ENCODE measurements at places on chromosomes 16 and 17. TPM values are rescaled to one million over a fixed set of nuclear protein-coding genes. Genes with fewer than 3 reads are reported as not detected.

GRCh38 chr17:77439189-77440018 is 298.6 kb downstream of the SEC14L1 start:
- no peak for ATAC-seq

Gene CRK
- 42.2 TPM for total RNA-seq

- no peak for ATAC-seq
Measured at GRCh38 chr16:49727611-49728010, 128.3 kb downstream of the ZNF423 start.

DNA sequence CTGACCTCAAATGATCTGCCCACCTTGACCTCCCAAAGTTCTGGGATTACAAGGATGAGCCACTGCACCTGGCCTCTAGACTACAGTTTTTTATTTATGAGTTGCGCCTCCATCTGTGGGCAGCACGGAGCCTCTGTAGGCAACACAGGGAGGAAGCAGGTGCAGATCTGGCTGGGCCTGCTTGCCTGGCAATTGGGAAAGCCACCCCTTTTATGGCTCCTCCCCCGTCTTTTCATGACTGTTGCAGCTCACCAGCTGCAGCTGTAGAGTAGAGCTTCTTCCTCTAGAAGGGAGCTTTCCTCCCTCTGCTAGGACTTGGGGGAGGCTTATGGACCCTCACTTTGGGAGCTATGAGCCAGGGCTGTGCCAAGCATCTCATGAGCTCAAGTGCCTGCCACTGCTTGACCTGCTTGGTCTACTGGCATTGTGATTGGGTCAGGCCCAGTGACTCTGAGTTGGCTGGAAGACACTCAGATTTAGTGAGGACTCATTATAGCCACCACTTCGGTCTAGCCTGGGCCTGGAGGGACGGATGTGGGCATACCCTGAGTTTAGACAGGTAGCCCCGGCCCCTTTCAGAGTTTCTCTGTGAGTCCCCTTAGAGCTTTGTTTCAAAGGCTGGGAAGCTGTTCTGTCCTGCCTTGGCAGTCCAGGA is 6.9 kb upstream of the SLC7A6 start:
- ATAC-seq, result peak; percentile 68

- no peak for ATAC-seq
Measured at GRCh38 chr16:13098536-13098935, 197.1 kb downstream of the SHISA9 start.

DNA sequence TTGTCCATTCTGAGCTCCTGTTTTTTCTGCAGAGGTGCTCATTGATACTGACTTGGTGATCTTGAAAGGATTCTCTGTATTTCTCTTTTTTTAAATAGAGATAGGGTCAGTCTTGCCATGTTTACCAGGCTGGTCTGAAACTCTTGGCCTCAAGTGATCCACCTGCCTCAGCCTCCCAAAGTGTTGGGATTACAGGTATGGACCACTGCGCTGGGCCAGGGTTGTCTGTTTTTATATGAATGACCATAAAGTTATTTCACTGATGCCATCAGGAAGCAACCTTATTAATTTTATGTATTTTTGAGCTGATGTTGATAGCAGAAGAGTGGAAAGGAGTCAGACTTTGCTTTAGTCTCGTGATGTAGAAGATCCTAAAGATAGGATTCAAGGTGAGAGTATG is 35.7 kb upstream of the METTL9 start:
- no peak for ATAC-seq

GRCh38 chr16:56603589-56603988 is 4.8 kb upstream of the MT2A start:
- no peak for ATAC-seq

Gene KCTD5
- 37.7 TPM for total RNA-seq

- ATAC-seq, result peak; percentile 90
Measured at GRCh38 chr17:2423271-2423670, 22.4 kb upstream of the MNT start.

Gene ITGB4
- 134 TPM for total RNA-seq

Gene DHRS7C
- total RNA-seq, result not detected

- ATAC-seq, result no peak
Measured at GRCh38 chr17:41328207-41328606, 12.7 kb upstream of the KRTAP17-1 start.

DNA sequence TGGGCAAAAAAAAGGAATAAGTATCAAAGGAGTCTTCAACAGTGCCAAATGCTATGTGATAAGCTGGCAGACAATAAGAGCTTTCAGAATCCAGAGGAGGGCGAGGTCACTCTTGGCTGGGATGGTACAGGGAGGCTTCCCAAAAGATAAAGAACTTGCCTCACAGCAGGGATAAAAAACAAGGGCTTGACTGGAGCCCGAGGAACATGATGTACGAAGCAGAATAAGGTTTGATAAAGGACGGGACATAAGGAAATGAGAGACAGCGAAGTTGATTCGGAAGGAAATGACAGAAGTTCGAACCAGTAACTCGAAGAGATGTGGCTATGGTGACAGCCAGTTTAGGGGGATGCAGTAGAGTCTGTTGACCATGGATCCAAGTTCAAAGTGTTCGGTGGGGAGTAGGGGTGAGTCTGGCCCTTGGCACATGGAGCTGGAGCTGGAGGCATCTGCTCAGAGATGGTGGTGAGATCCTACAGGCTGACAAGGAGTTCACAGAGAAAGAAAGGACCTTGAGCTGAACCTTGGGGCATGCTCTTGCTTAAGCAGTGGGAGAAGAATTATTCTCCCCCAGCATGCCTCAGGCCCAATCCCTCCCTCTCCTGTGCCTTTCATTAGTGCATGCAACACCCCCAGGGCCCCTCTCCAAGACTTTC is 137.6 kb upstream of the RCVRN start:
- ATAC-seq, result no peak

DNA sequence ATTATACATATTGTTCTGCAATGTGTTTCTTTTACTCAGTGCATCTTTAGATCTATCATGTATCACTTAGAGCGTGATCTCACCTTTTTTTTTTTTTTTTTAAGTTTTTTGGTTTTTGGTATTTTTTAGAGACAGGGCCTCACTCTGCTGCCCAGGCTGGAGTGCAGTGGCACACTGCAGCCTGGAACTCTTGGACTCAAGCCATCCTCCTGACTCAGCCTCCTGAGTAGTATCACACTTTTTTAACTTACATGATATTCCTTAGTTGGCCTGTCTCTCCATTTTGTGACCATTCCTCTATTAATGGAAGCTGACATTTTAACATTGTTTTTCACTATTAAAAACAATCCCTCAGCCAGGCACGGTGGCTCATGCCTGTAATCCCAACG is 4.7 kb upstream of the MPO start:
- ATAC-seq, result no peak

- no peak for ATAC-seq
Measured at GRCh38 chr17:49318435-49318965, 43.5 kb downstream of the ZNF652 start.

Gene PYDC1
- not detected for total RNA-seq

- no peak for ATAC-seq
Measured at GRCh38 chr17:67162771-67163170, 82.2 kb downstream of the HELZ start.

Gene CDT1
- total RNA-seq, result 21.6 TPM

GRCh38 chr16:18800775-18801144 is 589 bp downstream of the ARL6IP1 start:
- no peak for ATAC-seq

- ATAC-seq, result no peak
Measured at GRCh38 chr17:48715496-48716399, 6.6 kb downstream of the PRAC1 start.

DNA sequence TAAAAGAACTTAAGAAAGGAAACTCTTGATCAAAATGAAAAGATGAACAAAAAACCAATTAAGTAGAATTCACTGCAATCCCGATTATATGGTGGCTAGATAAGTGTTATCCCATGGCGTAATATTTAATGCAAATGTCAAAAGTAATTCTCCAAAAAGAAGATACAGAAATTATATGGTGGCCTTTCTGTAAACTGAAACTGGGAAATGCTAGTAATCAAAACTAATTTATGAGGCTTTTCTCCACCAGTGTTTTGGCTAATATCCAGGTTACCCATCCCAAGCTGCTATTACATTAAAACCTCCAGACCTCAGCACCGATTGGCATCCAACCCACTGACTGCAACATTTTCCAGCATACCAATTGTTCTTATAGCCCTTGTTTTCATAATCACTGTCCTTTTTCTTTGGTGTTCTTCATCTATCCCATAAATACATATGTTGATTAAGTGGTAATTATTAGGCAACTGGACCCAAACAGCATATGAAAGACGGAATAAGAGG is 77.2 kb upstream of the TNRC6A start:
- no peak for ATAC-seq

GRCh38 chr17:13030056-13030455 is 12.2 kb upstream of the ELAC2 start:
- ATAC-seq, result no peak

Gene PLCG2
- 8.6 TPM for total RNA-seq

GRCh38 chr16:84726079-84726668 is 26.4 kb downstream of the USP10 start:
- ATAC-seq, result peak; percentile 85

Gene TLE7
- not detected for total RNA-seq

Gene MT1A
- total RNA-seq, result 2.9 TPM

Gene VTN
- total RNA-seq, result 0.60 TPM

DNA sequence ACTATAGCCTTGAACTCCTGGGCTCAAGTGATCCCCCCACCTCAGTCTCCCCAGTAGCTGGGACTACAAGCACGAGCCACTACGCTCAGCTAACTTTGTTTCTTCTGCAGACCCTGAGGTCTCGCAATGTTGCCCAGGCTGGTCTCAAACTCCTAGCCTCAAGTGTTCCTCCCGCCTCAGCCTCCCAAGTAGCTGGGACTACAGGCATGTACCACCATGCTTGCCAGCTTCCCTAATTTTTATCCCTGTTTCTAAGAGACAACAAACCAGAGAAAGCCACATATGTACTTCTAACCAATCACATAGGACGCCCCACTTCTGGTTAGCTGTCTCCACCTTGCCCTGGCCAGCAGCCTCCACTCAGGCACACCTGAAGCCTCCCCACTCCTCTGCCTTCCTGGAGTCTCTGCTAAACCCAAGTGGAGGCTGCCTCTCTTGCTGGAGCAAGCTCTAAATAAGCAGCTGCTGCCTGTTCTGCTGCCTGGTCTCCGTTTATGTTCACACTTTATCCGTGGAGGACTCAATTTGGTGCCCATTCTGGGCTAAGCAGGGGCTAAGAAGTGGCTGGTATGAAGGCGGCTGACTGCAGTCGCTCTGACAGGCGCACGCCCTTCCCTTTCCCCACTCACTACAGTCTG is 24.7 kb downstream of the NSMCE1 start:
- ATAC-seq, result no peak

DNA sequence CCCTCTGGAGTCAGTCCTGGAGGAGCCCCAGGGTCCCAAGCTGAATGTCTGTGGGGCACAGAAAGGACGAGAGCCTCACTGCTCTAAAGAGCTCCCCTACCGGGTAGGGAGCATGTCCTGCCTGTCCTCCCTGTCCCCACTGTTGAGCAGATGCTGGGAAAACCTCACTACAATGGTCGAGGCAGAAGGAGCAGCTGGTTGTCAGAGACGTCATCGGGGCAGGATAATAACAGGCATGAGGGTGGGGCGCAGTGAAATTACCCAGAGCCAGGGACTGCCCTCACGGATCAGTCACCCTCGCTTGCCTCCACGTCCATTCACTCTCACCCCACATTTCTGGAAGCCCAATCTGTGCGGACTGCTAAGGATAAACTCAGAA is 538 bp downstream of the TM4SF5 start:
- ATAC-seq, result peak; percentile 8

GRCh38 chr17:47279062-47279801 is 25.6 kb downstream of the ITGB3 start:
- ATAC-seq, result peak; percentile 44

GRCh38 chr17:50163843-50164696 is 1.7 kb upstream of the SGCA start:
- ATAC-seq, result no peak
